ENCODE measurements at places on chromosomes 5 and 9.

- peak; percentile 68 for DNase-seq
Measured at GRCh38 chr9:132319421-132320110, 35.2 kb downstream of the SETX start.

GRCh38 chr5:61286446-61287132 is 45.5 kb upstream of the ZSWIM6 start:
- DNase-seq, result peak; percentile 70

GRCh38 chr5:142327111-142327842 is 2.5 kb upstream of the SPRY4 start:
- peak; percentile 79 for DNase-seq

GRCh38 chr5:10248378-10249260 is 1.1 kb downstream of the ATPSCKMT start:
- DNase-seq, result no peak

DNA sequence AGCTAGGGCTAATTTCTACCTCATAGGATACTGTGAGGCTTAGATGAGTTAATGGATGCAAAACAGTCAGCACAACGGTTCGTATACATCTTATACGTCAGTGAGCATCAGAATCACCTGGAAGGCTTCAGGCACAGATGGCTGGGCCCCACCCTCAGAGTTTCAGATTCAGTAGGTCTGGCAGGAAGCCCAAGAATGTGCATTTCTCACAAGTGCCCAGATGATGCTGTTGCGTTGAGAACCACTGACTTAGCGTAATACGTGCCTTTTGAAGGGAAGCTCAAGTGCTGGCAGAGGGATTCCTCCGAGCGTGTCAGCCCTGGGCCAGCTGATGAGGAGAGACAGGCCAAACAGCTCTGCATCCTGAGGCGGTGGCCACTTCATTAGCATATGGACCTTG is 117.1 kb upstream of the WWC1 start:
- no peak for DNase-seq

DNA sequence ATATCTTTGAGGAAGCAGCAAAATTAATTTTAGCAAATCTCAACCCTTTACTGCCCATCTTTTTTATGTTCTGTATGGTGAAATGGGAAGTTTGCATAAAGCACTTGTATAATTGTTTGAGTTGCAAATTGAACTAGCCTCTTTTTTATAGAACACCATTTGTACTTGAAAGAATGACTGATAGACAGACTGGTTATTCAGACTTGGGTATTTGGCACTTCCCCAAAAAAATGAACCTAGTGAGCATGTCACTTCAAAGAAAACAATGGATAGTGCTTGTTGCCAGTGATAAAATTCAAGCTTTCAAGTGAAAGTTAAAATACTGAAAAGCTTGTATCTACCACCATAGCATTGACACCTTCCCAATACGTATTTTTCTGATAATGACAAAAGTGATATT is 115.8 kb downstream of the ERCC6L2 start:
- DNase-seq, result no peak

DNA sequence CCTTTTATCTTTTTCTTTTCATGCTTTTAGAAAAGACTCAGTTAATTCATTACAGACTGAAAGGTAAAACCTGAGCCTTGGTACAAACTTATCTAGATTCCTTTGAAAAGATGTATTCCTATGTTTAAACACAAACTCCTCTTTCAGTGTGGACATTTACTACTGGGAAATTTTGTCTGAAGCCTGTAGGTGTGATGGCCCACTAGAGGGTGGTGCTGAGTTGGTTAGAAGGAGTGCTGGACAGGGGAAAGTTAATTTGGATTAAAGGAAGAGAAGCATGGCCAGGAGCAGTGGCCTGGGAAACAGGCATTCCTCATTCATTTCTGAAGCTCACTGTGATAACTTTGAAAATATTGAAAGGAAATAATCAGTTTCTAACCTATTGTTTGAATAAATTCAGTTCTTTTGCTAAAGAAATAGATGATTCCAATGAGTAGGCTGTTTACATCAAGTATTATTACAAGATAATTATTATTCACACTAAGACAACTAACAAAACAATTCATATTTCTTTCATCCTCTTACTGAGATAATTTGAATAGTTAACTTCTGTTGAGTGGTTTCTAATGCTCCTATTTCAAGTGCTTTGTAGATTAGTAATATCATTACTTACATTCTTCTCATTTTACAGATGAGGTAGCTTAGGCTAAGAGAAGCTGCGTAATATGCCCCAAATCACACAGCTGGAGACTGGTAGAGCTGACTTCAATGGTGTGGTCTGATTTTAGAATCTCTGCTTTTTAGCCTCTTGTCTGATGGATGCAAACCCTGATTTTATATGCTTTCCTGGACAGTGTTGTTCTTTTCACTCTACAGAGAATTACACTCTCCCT is 150.9 kb downstream of the ADGRV1 start:
- peak; percentile 36 for DNase-seq

DNA sequence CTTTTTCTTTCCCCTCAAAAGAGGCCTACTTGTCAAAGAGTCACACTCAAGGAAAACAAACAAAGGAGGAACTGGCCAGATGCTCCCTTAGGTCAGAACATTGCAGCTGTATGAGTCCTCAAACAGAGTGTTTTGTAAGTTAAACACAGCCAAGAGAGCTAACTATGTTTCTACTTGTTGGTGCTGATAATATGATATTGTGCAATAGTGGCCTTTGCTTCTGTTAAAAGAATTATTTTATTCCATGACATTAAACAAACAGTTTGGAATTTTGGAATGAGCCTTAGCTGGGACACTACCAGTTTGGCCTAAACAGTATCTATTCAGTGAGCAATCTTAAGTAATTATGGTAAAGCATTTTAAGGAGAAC is 56.0 kb upstream of the TPD52L3 start:
- DNase-seq, result peak; percentile 98

- DNase-seq, result peak; percentile 3
Measured at GRCh38 chr5:155147222-155147621, 133.7 kb downstream of the KIF4B start.

DNA sequence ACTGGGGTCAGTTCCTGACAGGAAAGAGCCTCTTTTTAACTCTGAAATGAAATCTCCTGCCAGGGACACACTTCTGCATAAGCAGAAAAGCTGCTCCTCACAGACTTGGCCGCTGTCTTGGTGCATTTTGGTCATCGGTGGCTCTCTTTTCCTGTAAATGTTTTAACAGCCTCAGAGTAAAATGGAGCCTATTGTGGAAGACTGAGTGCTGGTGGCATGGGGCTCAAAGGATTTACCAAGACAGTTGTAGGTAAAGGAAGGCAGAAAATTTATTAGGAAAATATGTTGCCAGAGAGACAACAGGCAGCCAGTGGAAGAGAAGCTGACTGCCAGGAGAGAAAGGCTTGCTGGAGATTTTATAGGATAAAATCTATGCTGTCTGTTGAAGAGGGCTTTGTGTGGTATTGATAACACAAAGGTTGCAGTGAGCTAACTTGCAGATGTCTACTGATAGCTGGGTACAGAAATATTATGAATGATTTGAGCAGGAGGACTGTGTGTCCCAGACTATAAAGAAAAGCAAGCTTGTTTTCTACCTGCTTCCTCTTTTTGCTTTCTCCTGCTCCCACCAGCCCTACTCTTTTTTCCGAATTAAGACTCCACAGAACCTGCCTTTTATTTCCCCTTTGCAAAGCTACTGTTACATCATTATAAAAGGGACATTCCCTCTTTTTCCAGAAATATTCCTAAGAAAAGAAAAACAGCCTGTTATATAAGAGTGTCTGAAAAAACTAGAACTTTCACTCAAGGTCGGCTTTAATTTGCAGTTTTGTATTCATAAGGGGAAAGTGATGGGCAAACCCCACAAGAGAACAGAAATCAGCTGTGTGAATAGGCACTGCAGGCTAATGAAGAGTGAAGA is 27.9 kb upstream of the IFNA14 start:
- DNase-seq, result no peak

GRCh38 chr9:10704720-10705119 is 91.9 kb upstream of the PTPRD start:
- DNase-seq, result no peak

DNA sequence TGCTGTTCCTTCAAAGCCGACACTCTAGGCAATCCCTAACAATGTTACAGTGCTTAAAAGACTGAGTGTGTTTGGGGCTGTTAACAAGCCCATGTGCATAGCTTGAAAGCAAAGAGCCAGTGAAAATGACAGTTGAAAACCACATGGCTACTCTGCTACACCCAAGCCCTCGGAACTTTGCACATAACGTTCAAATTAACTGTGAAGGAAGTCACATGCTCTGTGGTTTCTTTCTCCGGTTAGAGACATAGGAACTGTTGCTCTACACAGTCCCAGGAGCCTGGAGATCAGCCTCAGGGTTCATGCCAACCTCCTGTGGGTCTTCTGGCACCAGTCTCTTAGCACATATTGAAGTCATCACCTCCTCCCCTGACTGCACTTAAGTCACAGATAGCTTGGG is 51.1 kb downstream of the C9orf152 start:
- peak; percentile 79 for DNase-seq

- peak; percentile 90 for DNase-seq
Measured at GRCh38 chr5:5209089-5209488, 69.0 kb downstream of the ADAMTS16 start.

DNA sequence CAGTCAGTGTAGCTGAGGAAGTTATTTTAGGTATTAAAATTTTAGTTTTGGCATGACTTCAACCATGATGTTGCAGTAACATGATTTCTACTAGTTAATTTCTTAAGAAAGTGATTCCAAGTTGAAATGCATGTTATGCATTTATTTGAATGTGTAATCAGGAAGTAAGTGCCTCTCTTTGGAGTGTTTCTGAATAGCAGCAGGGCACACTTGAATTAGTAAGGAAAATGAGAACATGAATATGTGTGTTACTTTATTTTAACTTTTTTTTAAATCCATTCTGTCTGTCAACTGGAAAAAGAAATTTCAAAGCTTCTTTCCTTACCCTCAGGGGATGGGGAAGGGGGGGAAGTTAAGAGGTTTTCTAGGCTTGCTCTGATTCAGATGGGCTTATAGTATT is 40.4 kb downstream of the CTNNA1 start:
- peak; percentile 40 for DNase-seq

DNA sequence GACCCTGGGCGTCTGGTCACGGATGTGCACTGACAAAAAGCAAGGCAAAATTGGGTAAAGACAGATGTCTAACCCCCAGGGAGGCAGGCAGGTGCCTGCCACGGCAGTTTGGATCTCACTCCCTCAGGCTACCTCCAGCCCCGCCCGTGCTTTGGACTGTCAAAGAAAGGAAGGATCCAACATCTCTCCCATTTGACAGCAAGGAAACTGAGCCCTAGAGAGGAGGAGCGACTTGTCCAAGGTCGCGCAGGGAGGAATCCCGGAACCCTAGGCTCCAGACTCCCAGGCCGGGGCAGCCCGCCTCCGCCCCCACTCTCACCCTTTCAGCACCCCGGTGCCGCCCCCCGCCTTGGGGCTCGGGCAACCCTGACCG is 376 bp downstream of the GOLGA1 start:
- no peak for DNase-seq

- DNase-seq, result peak; percentile 98
Measured at GRCh38 chr5:143554187-143554717, 150.8 kb upstream of the NR3C1 start.

DNA sequence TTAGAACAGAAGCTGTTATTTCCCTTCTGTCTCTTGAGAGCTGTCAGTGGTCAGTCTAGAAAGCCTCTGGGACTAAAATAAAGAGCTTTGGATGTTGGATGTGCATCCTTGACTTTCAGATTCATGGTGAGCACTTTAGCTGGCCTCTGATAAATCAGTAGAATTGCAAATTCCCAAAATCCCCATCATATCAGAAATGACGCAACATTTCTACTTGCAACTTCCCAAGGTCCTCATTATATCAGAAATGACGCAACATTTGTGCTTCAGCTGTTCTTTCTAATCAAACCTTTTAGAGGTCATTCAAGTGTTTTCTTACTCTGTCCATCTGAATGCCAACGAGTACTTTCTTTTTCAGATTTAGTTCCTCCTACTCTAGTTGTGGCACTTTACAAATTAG is 167.3 kb upstream of the MOCS2 start:
- peak; percentile 90 for DNase-seq

DNA sequence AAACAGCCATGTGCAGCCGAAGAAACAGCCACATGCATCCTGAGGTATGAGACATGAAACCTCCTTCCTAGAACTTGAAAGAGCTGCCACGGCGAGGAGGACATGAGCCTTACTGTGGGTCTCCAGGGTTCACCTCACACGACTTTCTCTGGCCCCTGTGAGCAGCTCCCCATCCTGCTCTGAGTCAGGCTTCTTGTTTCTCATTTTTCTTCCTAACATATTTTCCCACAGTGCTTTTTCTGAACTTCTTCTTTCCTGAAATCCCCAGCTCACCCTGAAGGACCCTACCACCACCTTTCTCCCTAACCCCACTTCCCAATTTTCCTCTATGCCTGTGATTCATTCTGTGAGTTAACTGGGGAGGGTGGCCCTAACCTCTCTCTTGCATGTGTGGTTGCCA is 33.7 kb upstream of the ADRB2 start:
- DNase-seq, result no peak

- DNase-seq, result no peak
Measured at GRCh38 chr5:26023361-26023760, 1015.0 kb downstream of the CDH9 start.

Data from fibroblast of the aortic adventitia (primary cell).